ENCODE measurements at places on chromosomes 2 and 18. TPM values are rescaled to one million over a fixed set of nuclear protein-coding genes. Genes with fewer than 3 reads are reported as not detected.

Gene MDH1
- total RNA-seq = 200 TPM

Gene NOSTRIN
- total RNA-seq = not detected

Gene HPCAL1
- total RNA-seq = 234 TPM

Gene CPO
- total RNA-seq = not detected

Gene NEB
- 0.10 TPM for total RNA-seq

Gene C18orf54
- total RNA-seq = 7.5 TPM

Gene ASPRV1
- total RNA-seq = 0.21 TPM

Gene NEU2
- not detected for total RNA-seq

Gene INO80B
- total RNA-seq = 26.5 TPM

Gene SP100
- 27.2 TPM for total RNA-seq

Gene FBXO41
- total RNA-seq = 6.5 TPM

Measured in Panc1 (cell line).